Panc1 (cell line): ENCODE measurements at places on chromosomes 7 and 10.

DNA sequence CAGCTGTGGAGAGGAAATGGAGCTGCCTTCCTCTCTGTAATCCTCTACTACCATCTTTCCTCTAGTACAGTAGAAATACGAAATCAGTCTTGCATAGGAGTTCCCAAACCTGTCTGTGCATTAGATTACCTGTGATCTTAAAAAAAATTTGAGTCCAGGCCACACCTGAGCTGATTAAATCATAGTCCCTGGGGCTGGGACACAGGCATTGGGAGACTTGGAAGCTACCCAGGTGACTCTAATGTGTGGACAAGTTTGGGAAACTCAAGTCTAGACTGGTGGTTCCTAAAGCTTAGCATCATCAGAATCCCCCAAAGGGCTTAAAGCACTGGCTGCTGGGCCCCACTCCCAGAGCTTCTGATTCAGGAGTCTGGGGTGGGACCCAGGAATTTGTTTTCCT lies 152.7 kb upstream of the GLI3 start:
- no peak for DNase-seq

GRCh38 chr10:62637249-62638061 lies 167.1 kb upstream of the ADO start:
- DNase-seq = no peak

- DNase-seq = no peak
Observed at GRCh38 chr7:105691082-105691679, 109.9 kb upstream of the EFCAB10 start.

DNA sequence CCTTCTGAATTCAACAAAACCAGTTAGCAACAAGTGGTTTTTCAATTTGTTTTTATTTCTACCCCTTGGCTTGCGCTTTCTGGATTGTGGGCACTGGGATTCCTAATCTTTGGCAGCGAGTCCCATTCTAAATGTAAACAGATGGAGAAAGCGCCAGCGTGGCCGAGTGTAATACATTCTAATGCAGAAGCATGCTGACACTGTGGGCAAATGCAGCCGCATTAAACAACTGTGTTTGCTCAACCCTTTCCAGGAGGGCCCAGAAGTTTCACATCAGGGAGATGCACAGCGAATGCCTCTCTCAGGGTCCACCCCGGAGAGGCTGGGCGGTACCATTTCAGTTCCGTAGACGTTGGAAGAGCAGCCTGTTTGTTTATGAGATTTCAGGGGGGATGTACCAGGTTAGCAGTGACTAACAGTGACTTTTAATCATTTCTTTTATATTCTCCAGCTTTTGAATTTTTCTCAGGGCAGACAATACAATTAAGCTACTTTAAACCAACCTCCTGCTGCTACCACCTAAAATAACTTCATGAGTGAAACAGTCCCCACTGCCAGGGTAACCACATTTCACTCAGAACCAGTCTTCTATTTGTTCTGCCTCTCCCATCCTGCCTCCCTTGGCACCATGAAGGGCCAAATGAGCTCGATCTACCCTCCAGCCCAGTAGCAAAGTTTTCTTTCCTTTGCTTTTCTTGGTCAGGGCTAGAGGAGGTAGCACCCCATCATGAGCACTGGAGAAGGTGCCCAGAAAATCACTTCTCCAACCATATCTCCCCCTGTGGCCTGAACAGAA lies 164.2 kb upstream of the ITGB1 start:
- DNase-seq = no peak

- no peak for DNase-seq
Observed at GRCh38 chr7:141442781-141443180, 108.4 kb upstream of the AGK start.

- no peak for DNase-seq
Observed at GRCh38 chr10:119360181-119360921, 153.0 kb downstream of the GRK5 start.

GRCh38 chr7:38563741-38564140 lies 67.4 kb downstream of the AMPH start:
- DNase-seq = no peak

- DNase-seq = no peak
Observed at GRCh38 chr10:132199854-132200311, 13.1 kb downstream of the DPYSL4 start.

DNA sequence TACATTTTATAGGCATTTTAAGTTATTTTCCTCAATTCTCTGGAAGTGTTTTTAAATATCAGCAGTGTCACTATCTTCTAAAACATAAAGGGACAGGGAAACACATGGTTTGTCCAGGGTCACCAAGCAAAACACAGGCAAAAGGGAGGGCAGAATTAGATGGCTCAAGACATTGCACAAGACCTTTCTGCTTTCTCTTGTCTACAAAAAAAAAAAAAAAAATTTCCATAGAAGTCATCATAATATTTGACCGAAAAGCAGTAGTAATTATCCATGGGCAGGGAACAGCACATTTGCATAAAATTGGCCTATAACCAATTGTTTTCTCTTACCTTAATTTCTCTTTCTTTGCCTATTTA lies 703.1 kb upstream of the FZD8 start:
- DNase-seq = no peak

DNA sequence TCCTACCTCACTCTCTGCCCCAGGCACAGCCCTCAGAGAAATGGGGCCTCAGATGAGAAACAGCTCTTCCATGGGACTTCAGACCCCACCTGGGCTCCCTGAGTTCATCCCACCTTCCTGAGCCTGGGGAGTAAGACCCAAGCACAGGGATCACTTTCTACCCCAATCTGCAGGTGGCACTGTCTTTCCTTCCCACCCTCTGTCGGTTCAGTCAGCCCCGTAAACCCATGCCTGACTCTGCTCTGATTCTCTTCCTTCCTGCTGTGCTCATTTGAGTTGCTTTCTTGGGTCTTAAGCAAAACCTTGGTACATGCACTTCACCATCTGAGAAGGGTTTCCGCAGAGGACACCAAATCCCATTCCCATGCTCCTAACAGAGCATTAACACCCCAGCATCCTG lies 306.4 kb upstream of the CDC14C start:
- no peak for DNase-seq

DNA sequence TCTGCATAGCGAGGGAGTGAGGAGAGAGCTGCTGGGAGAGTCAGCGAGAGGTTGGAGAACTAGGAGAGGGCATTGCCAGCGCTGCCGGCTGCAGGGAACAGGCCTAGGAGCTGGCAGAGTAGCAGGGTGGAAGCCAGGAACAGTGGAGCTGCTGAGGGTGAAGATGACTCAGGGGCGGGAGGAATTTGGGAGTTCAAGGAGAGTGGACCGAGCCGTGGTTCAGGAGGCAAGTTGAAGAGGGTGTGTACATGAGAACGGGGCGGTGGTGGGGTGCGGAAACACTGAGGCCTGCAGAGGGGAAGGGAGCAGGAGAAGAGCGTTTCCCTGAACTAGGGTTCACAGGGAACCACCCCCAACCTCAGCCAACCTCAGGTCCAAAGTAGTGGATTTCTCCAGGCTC lies 31.5 kb downstream of the HIF1AN start:
- DNase-seq = no peak

DNA sequence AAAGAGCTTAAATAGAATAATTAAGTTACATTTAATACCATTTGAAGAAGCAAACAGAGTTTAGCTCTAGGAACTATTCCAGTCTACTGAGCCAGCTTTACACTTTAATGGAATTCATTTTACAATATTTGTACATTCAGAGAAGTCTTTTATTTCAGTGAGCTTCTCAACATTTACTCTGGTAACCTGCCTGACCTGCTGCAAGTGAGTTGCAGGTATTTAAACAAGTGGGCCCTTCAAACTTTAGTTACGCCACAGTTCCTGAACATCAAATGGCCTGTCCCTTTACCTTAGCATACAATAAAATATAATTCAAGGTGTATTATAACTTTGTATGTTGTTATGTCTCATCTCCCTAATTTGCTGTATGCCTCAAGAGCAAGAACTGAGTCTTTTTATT lies 121.6 kb upstream of the SEMA3C start:
- DNase-seq = no peak

GRCh38 chr10:78896159-78896928 lies 172.4 kb upstream of the ZMIZ1 start:
- DNase-seq = no peak

DNA sequence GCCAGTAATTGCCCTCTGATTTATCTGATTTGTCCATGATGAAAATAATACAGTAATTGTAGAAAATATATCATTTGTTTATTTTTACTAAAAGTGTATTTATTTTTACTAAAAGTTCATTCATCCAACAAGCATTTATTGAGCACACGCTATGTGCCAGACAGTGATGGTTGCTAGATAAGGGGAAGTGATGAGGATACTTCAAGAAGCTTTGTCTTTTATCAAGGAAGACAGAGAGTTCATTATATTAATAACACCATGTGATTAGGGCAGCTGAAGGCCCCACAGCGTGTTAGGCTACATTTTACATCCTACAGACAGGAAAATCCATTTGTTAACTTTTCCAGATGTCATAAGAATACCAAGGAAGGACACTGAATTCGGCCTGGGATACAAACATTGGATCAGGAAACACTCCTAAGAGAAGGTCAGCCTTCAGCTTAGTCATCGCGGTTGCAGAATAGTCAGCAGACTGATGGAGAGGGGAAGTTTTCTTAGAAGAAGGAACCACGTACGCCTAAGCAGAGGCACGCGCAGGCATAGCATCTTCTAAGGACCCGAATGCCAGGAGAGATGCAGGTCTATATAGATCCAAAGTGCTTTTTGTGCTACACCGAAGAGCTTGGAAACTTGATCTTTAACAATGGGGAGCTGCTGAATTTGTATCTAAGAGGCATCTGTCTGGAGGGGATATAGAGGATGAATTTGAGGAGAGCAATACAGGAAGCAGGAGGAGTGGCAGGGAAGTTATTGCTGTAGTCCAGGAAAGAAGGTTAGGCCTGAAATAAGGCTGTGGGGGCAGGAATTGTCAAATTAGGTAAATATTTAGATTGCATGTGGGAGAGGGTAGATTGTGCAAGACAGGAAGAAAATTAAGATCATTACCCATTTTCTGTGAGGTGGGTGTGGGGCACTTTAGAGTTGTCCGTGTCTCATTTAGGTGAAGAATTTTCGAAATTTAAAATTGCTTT lies 85.7 kb downstream of the LRGUK start:
- DNase-seq = no peak

DNA sequence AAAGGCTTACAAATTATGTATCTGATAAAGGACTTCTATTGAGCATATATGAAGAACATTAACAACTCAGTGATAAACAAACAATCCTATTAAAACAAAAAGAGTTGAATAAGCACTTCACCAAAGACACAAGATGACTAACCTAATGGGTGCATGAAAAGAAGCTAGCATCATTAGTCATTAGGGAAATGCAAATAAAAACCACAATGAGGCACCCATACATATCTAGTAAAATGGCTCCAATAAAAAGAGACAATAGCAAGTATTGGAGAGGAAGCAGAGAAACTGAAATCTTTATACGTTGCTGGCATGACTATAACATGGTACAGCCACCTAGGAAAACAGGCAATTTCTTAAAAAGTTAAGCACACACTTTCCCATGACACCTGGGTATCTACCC lies 77.6 kb upstream of the ZMIZ1 start:
- peak; percentile 13 for DNase-seq

DNA sequence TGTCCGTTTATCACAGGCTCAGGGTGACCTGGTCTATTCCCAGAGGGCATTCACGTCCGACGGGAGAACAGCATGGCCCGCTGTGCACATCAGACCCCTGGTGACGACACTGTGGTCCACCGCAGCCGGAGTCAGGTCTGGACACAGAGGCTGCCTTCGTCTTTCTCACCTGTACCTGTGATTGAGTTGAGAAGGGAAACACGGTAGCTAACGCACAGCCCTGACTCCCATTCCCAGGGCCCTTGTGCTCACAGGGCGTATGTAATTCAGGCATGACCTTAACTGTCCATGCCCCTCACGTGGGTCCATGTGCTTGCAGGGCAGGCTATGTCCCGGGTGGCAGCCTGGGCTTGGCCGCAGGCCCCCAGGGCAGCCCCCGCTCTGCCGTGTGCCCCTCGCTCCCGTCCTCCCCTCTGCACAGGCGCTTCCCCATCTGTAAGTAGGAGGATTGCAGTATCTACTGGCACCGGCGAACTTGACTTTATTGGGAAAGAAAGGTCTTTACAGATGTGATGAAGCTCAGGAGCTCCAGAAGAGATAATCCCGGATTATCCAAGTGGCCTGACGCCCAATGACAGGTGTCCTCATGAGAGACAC lies 221.3 kb upstream of the TCERG1L start:
- DNase-seq = no peak

DNA sequence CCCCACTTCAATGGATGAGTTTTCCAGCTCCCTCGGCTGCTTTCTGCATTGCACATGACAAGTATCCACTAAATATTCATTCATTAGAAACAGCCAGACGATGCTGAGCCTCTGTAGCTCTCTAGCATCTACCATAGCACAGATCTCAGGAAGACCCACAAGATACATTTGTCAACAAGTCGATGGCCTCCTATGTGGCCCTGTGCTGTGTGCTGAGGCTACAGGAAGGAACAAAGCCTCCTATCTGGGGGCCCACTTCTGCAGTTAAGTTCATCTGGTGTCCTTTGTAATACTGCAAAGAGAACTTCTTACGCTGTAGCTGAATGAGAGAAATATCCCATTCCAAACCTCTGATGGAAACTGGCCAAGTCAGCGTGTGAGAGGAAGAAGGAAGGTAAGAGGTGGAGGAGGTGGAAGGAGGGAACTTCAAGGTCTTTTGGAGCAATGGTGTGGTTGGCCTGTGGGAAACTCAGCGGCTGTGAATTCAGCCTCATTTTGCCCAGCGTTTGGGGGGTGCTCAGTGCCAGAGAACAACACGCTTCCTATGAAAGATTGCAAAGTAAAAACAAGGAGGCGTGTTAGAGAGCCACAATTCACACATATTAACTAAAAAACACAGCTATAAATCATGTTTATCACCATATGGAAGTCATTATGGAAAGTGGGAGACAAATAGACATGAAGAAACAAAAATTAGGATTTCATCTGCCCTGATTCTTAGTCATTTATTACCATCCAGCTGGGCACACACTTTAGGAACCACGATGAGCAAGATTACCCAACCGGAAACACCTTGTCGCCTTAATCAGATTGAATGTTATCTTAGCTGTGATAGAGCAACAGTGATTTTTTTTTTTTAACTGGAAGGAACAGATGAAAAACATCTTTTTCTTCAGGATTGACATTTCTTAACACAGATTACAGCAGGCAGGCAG lies 62.2 kb upstream of the USP6NL start:
- DNase-seq = no peak

- no peak for DNase-seq
Observed at GRCh38 chr10:48187713-48188485, 86.6 kb downstream of the FRMPD2 start.
